ENCODE measurements at places on chromosomes 16 and 17.

DNA sequence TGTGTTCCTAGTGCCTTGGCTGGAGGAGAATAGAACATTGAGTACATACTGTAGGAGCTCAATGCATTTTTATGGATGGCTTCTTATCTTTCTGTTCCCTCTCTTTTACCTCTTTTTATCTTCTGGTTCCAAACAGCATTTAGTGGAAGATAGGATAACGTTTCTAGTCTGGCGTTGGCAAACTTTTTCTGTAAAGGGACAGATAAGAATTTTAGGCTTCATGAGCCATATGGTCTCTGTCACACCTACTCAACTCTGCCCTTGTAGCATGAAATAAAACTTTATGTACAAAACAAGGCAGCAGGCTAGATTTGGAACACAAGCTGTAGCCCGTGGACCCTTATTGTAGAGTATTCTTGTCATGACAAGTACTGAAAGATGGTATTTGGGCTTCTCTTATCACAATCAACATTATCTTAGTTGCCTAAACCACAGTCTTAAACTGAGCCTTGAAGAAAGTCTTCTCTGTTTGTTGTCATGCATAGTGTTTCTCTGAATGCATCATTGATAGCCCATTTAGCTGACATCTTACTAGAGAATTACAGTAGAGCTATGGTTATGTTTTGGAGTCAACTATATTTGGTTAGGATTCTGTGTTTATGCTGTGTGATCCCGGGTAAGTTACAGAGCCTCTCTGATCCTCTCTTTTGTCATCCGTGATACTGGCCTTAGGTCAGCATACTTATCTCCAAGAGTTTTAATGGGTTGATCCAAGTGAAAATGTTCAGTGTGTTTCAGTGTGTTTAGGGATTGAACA is 80.2 kb downstream of the HS3ST4 start:
- no peak for DNase-seq

DNA sequence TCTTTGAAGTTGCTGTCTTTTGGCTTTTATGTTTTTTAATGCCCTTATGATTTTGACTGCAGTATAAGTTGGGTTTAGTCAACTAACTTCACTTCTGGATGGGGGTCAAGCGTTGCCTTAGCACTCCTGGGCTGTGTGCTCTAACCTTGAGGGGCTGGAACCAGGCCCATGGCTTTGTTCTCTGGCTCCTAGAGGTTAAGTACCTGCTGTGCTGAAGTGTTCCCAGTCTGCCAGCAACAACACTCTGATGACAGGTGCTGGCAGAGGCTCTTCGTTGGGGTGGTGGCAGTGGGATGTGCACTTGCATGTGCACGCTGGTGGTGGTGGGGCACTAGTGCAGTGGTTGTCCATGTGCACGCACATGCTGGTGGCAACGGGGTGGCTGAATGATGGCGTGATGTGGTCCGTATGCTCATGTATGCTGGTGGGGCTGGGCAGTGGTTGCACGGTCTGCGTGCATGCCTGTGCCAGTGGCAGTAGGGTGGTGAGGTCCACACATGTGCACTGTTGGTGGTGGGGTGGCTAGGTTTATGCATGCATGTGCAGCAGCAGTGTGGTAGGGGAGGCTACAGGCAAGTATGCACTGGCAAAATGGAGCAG is 447.8 kb upstream of the GOT2 start:
- no peak for DNase-seq

DNA sequence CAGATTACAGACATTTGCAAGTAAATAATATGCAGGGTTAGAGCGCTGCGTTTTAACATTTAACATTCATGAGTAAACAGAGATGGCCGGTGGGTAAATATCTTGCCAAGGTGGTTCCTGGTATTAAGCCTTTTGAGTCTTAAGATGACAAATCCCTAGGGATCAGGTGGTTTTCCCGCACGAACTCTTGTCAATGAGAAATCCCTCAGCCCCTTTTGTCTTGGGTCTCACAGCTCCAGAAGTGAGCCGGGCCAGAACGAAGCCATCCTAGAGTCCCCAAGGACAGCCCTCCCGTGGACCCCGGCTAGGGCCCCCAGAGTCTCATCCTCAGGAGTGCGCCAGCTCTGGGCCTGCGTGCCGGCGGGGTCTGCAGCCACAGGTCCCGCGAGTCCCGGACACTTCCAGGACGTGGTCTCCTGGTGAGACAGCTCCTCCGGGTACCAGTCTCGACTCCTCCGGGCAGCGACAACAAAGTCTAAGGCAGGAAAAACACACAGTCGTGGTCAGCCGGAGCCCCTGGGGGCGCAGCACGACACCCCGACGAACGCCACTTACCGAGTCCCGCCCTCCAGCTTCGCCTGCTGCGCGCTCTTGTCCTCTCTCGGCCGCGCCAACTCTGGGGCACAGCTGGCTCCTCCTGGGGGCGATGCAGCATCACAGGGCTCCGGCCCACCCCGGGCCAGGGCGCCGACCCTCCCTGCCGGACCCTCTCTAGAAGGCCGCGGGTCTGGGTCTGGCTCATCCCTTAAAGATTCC is 13.3 kb downstream of the MIS12 start:
- no peak for DNase-seq

GRCh38 chr16:54080524-54081008 is 206.0 kb downstream of the IRX3 start:
- DNase-seq = peak; percentile 97

DNA sequence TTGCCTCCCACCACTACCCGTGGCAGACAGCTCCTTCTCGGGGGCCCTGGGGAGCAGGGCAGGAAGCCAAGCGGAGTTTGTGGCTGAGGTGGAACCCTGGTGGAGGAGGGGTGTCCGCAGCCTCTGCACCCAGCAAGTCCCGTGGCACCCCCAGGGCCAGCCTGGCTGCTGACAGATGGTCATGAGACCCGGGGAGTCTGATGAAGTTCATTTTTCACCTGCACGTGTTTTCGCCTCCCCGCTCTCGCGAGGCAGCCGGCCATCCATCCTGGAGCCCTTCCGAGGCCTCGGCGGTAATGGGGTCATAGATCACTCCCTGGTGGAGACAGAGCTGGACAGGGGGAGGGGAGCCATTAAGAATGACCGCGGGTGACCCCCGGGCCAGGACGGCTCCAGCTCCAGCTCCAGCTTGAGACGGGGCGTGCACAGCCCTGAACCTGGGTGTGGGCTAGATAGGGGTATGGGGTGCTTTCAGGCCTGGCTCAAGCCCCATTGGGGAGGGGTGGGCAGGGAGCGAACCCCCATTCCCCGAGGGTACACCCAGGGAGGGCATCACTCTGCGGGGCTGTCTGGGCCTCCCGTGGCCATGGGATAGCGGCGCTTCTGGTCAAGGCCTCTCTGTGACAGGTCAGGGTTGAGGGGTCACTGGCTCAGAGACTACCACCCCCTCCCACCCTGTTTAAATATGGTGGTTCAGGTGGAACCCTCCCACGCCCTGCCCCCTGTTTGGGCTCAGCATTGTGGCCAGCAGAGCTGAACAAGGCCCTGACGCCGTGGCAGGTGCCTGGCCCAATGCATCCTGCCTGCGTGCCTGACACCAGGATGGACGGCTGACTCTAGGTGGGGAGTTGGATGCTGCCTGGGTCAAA is 227.4 kb upstream of the GSE1 start:
- DNase-seq = no peak

- DNase-seq = no peak
These were observed 146.4 kb downstream of the RBFOX3 start for GRCh38 chr17:79464318-79465010.

DNA sequence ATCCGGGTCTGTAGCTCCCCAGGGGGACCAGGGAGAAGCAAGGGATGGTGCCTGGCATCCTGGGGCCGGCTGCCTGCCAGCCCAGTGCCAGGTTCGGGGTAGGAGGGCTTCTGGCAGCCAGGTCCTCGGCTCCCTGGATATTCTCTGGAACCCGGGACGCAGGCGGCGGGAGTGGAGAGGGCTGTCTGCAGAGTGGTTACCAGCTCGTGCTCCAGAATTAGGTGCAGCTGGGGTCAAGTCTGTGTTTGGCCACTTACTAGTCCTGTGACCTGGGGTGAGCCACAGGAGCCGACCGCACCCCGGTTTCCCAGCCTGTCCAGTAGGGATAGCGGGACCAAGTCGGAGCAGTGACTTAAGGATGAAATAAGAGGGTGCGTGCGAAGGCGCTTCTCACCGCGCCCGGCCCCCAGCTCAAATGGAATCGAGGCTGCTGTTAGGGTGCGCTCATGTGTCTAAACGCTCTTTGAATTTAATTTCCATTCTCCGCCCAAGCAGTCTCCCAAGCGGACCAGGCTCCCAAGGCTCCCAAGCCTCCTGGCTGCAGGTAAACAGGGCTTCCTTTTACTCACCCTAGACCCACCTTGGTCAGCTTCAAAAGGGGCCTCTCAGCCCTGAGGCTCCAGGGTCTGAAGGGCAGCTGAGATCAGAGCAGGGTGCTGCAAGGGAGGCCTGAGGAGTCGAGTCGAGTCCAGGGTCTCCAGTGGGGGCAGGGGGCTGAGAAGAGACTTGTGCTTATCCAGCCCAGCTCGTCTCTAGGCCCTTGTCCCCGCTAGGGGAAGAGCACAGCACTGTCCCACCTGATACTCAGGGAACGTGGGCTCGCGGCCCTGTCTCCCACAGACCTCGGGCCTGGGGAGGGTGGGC is 28.3 kb upstream of the ZNF469 start:
- no peak for DNase-seq

GRCh38 chr16:31505483-31505882 is 2.7 kb downstream of the RUSF1 start:
- no peak for DNase-seq

DNA sequence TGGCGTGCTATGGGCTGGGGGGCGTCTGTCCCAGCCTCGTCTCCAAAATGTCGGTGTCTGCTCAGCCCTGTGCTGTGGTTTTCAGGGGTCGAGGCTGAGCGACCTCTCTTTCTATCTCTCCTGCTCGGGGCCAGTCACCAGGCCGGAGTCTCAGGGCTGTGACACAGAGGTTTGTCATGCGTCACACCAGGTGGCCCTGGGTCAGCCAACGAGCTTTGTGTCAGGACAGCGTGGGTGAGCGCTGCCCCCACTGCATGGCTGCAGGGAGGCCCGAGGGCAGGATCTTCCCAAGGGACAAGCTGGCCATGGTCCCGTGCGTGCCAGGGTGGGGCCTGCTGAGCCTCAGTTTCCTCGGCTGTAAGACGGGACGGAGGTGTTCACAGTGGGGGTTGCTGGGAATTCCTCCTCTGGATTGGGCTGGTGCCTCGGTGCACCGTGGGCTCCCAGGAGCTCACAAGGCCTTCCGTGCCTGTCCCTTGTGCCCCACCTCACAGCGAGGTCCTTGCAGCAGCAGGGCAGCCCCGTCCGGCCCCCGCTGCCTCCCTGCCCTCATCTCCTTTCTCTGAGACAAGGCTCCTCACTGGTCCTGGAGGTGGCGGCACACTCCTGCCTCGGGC is 50.5 kb downstream of the CBFA2T3 start:
- DNase-seq = peak; percentile 56

DNA sequence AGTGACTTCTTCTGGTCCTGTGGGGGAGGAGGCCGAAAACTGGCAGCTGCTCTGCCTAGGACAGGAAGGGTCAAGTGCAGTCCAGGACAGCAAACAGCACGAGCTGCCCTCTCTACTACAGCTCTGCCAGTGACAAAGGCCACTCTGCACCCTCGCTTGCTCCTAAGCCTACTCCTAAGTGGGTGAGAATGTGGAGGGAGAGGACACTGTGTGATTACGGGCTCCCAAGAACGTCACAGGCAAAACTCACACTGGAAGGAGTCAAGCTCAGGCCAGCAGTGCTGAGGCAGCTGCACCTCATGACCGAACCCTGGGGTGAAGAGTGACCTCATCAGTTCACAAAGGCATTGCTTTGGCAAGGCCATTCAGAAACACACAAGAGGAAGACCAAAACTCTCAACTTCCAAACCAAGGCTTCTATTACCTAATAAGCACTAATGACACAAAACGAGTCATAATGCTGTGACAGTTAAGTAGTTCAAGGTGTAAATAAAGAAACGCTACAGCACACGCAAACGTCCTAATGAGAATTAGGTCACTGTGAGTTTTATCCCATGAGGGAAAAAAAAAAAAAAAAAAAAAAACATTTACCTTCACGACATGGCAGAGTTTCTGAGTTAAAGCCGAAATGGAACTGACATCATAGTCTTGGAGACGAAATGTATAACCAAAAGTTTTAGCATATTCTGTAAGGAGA is 35.1 kb downstream of the MARF1 start:
- DNase-seq = no peak

- DNase-seq = no peak
These were observed 63.3 kb downstream of the PECAM1 start for GRCh38 chr17:64327201-64327930.

- peak; percentile 61 for DNase-seq
These were observed 40.4 kb downstream of the TNRC6A start for GRCh38 chr16:24769806-24770205.

All from fibroblast of skin of back (primary cell).